ENCODE measurements at places on chromosomes 2 and 18.

DNA sequence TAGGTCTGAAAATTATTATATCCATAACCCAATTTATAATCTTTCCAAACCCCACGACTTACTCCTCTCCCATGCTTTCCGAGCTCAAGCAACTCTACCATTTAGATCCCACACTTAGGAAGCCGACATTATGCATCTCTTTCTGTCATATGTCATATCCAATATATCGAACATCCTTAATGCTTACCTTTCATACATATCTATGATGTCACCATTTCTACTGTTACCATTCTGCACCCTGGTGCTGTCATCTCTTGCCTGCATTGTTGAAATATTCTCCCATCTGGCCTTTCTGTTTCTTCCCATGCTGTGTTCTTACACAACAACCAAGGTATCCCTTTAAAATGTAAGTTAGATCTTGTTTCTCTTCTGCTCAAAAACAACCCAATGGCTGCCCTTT is 127.1 kb upstream of the MC4R start:
- DNase-seq: no peak

- no peak for DNase-seq
Observed at GRCh38 chr18:22505141-22505591, 87.5 kb upstream of the CTAGE1 start.

DNA sequence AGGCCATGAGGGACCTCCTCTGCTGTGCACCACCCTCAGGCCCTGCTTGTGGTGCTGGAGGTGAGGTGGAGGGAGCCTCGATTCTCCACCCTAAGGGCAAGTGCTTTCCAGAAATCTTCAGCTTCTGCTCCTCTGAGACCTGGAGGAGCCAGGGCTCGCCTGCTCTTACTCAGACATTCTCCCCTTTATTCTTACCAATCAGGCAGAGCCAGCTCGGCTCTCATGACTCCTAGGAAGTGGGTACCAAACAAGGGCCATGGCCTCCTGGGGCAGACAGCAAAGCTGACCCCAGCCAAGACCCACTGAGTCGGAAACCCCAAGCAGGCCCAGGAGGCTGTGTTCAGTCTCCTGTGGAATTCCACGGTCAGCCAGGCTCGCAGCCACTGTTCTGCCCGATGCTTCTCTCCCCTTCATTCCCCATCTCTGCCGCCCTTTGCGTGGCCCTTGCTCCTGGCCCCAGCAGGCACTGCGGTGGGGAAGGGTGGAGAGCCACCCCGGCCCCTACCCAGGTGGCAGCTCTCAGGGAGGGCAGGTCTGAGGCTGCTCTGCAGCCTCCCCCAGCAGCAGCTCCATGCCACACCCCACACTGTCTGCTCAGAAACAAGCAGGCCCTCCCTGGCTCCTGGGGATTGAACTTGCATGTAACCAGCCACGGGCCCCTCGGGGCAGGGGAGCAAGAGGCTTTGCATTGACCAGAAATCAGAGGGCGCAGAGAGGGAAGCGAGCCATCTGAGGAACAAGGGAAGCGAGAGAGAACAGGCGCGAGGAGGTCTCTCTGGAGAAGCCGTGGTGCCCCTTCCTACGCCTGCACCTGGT is 24.0 kb downstream of the HS1BP3 start:
- no peak for DNase-seq

DNA sequence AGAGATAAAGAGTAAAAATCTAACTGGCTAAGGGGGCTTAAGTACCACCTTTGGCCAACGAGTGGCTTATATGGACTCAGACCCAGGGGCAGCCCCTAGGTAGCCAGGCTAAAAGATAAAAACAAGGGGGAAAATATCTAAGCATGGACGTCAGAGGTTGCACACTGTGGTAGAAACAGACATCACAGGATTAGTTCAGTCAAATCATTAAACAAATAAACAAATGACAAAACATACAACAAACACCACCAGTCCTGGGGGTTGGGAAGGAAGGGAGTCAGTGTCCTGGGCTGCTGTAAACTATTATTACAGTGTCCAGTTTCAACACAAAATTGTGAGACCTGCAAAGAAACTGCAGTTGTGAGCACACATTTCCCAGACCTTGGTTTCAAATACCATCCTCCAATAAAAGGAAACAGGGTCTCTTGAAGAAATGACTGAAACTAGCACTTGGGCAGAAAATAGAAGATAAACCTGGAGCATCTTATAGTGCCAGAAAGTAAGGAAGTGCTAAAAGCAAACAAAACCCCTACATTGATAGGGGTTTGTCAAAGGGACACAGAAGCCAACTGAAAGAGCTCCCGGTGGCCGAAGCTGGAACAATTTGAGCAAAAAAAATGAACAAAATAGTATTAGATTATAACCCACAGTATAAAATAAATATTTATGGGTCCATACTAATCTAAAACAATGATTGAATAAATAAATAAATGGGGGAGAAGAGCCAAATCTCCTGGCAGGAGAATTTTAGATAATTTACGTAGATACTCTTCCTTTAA is 154.8 kb upstream of the KLF7 start:
- DNase-seq: no peak

- no peak for DNase-seq
Observed at GRCh38 chr2:31037058-31037457, 101.2 kb downstream of the GALNT14 start.

DNA sequence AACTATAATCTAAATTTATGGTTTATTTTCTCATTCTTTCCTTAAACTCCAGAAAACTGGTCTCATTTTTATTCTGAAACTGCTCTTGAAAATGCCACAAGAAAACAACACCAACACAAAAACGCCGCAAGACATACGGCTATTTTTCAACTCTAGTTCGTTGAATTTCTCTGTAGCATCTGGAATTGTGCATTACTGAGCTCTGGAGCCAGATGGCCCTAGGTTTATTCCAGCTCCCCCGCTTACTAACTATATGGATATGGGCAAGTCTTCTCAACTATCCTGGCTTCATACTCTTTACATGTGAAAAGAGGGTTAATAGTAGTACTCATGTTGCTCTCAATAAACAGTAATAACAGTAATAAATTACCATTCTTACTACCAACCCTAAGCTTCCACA is 19.9 kb downstream of the FAM98A start:
- DNase-seq: no peak

DNA sequence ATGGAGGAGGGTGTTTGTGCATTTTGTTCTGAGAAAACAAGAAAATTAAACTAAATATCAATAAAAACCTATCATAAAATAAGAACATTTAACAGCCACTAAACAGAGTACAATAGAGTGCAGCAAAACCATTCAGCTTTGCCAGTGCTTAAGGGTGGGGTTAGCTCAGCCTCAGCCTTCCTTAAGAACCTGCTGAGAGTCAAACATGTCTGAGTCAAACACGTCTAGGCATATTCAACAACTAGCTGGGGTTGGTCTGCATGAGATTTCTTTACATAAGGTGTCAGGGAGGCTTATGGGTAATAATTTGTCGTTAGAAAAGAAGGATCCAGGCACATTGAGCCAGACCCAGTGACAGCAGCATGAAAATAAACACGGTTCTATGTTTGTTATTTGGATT is 298.2 kb downstream of the SP3 start:
- no peak for DNase-seq

GRCh38 chr2:204116159-204116792 is 179.7 kb downstream of the ICOS start:
- DNase-seq: no peak

- no peak for DNase-seq
Observed at GRCh38 chr18:47746615-47747014, 183.8 kb downstream of the SMAD2 start.

GRCh38 chr2:239106314-239106908 is 258.5 kb downstream of the TWIST2 start:
- DNase-seq: peak; percentile 53

DNA sequence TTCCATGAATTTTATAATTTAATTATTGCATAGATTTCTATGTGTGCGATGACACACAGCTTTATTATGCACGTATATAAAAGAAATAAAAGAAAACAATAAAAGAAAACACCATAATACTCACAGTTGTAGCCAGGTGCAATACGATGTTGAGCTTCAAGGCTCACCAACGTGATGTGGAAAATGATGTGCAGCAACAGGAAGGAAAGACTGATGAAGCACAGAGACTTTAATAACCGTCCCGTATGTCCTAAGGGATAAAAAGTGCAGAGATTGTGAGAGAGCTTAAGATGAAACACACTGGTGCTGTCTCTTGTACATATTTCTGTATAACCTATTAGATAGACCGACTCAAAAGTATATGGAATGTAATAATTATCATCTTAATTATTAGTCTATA is 170.0 kb downstream of the PIEZO2 start:
- DNase-seq: no peak

- no peak for DNase-seq
Observed at GRCh38 chr2:69955029-69955428, 6.4 kb downstream of the ASPRV1 start.

DNA sequence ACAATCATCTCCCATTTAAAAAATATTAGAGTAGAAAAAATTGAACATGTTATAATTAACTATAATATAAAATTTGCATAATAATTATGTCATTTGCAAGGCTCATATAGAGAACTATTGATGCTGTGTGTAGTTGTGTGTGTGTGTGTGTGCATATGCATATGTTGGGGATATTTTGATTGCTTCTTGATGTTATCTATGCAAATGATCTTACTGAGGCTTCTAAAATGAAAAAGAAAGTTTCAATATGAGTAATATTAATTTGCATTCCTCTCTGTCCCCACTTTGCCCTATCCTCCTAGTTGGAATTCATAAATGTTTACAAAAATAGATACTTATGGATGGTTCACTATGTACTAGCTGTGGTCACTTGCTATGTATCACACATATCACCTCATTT is 523.3 kb downstream of the TRIB2 start:
- DNase-seq: no peak

DNA sequence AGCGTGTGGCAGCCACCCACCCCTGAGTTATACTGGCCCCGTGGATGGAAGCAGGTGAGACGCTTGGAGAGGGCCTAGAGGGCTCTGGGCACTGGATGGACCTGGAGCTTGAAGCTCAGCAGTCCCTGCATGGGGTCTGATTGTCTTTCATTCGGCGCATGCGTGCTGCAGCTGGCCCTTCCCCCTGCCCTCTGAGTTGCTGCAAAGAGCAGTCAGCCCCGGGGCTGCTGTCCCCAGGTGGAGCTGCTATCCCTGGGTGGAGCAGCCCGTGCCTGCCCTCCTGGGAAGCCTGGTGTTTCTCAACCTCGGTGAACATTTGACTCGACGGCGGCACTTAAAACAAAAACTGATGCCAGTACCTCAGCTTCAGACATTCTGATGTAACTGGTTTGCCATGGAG is 29.6 kb downstream of the IGFBP5 start:
- DNase-seq: no peak

DNA sequence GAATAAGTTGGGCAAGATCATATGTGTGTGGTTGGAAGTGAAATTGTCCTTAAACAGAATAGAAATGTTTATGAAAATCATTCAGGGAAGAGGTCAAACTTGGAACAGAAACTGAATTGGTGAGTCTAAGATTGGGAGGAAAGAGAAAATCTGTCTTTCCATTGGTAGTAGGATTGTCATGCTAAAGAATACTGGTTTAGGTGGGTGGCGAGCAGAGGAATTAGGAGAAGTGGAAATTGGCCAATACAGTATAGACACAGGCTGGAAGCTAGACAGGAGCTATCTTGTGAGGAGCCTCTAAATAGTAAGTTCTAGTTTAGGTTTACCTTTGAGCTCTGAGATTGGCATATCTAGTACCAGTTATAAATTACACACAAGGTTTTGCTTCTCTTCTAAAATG is 80.9 kb upstream of the KYNU start:
- DNase-seq: no peak

DNA sequence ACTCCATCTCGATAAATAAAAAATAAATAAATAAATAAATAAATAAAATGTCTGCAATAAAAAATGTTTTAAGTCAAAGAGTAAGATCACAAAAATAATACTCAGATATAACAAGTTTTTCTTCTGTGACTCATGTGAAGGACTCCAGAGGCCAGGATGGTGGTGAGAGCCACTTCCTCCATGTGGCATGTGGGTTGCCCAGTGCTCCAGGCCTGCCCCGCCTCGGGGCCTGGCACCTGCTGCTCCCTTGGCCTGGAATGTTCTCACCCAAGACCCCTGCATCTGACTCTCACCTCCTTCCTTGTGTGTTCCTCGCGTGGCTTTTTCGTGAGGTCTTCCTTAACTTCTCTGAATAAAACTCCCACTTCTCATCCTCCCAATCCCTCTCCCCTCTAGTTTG is 77.4 kb upstream of the LDLRAD4 start:
- DNase-seq: no peak

GRCh38 chr18:79600141-79600540 is 79.5 kb upstream of the CTDP1 start:
- no peak for DNase-seq

- DNase-seq: peak; percentile 18
Observed at GRCh38 chr2:227655454-227655853, 11.2 kb upstream of the SCYGR5 start.

DNA sequence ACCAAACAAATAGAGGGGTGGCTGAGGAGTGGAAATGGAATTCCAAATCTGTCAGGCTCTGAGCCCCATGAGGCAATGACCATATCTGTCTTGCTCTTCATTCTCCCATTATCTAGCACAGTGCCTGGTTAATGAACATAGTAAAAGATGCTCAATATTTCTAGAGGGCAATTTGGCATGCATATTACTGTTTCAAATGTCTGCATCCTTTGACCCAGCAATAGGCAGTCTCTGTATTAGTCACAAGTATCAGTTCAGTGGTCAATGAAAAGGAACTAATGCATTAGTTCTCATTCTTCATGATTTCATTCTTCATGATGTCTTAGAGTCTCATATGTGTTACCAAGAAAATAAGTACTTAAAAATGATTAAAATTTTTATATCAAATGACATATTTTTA is 28.4 kb upstream of the MALL start:
- DNase-seq: no peak

DNA sequence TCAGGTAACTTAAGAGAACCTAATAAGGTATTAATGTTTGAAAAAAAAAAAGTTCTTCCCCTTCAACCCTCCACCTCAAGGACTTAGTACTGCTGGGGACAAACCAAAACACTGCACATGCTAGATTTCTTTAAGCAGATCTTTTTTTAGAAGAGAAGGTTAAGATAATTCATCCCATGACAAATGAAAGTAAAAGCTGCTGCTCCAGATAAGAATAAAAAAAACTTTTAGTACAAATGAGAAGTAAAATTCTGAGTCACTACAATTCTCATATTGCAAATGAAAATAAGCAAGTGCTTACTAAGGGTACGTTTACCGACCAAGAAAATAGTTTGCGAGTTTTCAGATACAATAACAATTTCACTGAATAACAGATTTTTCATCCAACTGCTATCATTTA is 8.9 kb downstream of the STAM2 start:
- DNase-seq: peak; percentile 58

- DNase-seq: peak; percentile 69
Observed at GRCh38 chr2:219010162-219010756, 17.0 kb upstream of the CRYBA2 start.

- DNase-seq: no peak
Observed at GRCh38 chr2:7971841-7972240, 710.0 kb upstream of the ID2 start.

GRCh38 chr2:2914252-2914651 is 463.4 kb downstream of the EIPR1 start:
- no peak for DNase-seq

GRCh38 chr2:129763966-129764365 is 215.5 kb upstream of the RAB6C start:
- DNase-seq: no peak

Measured in GM10248 (cell line).